ENCODE measurements at places on chromosomes 5 and 9. TPM values are rescaled to one million over a fixed set of nuclear protein-coding genes. Genes with fewer than 3 reads are reported as not detected.
A peak's percentile ranks its signal among the peaks of the same experiment; 100 is the strongest.

PCDHB12 gene
- 2.2 TPM for total RNA-seq

ANKRD31 gene
- 0.30 TPM for total RNA-seq

LIX1 gene
- 0.69 TPM for total RNA-seq

DNA sequence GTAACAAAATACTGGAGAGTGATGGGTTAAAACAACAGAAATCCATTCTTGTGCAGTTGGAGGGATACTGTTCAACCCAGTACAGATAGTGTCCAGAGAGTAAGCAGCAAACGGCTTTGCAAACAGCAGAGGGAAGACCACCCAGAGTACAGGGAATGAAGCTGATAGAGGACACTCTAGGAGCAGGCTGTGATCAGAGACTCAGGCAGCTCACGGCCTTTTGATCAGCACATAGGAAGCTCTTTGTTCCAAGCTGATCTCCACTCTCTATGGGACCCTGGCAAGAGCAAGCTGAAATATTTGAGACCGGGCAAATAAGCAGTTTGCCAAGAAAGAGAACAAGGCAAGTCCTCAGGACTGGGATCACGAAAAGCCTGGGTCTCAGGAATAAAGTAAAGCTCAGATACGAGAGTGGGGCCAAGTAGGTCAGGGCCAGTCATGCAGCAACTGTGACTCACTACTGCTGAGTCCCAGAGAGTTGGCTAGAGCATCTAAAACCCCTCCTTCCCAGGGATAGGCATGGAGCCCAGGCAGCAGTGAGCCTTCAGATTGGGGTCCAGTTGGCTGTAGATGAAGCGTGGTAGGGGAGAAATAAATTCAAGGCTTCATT is 52.4 kb downstream of the MELK start:
- DNase-seq, result peak; percentile 9

GRCh38 chr9:136222166-136222905 is 17.4 kb upstream of the LHX3 start:
- no peak for DNase-seq

GRCh38 chr5:154111214-154111613 is 72.4 kb downstream of the MFAP3 start:
- DNase-seq, result no peak

DNA sequence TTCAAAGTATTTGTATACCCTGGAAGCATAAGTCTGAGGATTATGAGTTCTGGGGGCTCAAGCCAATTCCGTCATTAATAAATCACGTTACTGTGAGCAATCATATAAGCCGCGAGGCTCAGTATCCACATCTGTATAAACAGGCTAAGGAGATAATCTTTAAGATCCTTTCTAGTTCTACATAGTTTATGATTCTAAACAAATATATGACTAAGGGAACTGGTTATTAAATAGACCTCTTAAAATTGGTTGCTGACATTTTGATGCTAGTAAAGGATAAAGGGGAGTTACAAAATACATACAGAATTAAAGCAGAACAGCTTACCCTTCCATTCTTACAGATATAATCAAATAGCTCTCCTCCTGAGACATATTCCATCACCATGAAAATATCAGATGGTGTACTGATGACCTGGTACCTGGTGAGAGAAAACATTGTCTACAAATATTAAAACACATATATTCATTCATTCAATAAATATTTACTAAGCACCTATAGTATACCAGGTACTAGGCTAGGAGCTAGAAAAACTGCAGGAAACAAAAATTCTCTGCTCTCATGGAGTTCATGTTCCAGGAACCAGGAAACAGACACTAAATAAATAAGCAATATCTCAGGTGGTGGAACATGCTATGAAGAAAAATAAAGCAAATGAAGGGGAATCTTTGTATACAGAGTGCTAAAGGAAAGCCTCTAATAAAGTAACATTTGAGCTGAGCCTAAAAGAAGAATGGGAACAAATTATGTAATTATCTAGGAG is 19.5 kb upstream of the TTC33 start:
- no peak for DNase-seq

- no peak for DNase-seq
Observed at GRCh38 chr9:6921315-6921714, 163.5 kb downstream of the KDM4C start.

GRCh38 chr9:121499427-121500164 is at the start of gene GGTA1:
TSS of gene GGTA1 (minus strand) at chr9:121499844. CDS start at chr9:121467922, 31,922 bp downstream.
- peak; percentile 39 for DNase-seq

- no peak for DNase-seq
Observed at GRCh38 chr5:180791611-180792213, 10.9 kb downstream of the MGAT1 start.

DNA sequence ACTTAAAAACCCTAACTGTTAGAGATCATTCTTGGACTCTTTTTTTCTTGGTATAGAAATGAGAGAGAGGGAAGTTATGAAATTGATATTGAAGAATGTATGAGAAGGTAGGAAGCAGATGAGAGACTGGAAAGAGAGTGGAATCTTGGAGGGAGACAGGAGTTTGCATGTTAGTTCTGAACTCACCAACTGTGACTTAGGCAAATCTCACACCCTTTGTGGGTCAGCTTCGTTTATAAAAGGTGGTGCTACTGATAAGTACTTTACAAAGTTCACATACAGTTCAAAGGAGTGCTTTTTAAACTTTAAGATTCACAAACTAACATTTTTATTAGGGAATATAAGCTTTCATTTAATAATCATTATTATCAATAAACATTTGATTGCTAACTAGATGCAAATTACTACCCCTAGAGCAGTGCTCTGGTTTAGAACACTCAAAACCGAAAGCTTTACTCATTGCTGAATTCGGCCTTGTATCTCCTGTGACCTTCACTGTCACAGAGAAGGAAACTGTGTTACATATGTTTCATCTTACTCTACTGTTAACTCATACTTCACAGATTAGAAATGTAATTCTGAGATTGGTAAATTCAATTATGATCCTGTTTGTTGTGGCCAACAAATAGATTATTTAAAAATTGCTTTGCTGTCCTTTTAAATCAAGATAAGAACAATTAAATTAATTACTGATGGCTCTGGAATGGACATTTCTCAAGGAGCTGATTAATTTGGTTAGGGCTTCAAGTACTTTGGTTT is 143.2 kb downstream of the RMI1 start:
- no peak for DNase-seq
